ENCODE measurements at places on chromosomes 7 and 10.

DNA sequence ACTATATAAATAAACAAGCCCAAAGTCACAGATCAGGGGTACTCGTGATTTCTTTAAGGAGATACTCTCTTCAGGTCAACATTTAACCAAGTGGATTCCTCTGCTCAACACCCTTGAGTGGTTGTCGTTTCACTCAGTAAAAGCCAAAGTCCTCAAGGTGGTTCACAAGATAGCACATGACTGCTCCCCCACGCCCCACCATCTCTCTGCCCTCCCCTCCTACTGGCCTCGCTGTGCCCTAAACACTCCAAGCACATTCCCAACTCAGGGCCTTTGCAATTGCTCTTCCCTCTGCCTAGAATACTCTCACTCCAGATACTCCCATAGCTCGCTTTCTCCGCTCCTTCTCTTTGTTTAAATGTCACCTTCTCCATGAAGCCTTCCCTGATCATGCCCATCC, 72.1 kb upstream of the FHIP2A start:
- DNase-seq: no peak

GRCh38 chr10:124119946-124120345, 26.5 kb upstream of the CHST15 start:
- no peak for DNase-seq

DNA sequence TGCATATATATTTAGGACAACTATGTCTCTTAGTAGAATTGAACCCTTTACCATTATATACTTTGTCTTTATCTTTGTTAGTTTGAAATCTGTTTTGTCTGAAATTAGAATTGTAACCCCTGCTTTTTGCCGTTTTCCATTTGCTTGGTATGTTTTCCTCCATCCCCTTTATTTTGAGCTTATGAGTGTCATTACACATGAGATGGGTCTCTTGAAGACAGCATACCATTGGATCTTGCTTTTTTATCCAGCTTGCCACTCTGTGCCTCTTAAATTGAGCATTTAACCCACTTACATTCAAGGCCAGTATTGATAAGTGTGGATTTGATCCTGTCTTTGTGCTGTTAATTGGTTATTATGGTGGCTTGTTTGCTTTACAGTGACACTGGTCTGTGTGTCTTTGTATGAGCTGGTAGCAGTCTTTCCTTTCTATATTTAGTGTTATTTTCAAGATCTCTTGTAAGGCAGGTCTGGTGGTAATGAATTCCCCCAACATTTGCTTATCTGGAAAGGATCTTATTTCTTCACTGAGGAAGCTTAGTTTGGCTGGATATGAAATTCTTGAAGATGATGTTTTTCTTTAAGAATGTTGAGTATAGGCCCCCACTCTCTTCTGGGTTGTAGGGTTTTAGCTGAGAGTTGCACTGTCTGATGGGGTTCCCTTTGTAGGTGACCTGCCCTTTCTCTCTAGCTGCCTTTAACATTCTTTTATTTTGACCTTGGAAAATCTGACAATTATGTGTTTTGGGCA, 149.5 kb downstream of the AHR start:
- DNase-seq: no peak

GRCh38 chr7:43492896-43493295, 90.0 kb upstream of the STK17A start:
- DNase-seq: no peak

DNA sequence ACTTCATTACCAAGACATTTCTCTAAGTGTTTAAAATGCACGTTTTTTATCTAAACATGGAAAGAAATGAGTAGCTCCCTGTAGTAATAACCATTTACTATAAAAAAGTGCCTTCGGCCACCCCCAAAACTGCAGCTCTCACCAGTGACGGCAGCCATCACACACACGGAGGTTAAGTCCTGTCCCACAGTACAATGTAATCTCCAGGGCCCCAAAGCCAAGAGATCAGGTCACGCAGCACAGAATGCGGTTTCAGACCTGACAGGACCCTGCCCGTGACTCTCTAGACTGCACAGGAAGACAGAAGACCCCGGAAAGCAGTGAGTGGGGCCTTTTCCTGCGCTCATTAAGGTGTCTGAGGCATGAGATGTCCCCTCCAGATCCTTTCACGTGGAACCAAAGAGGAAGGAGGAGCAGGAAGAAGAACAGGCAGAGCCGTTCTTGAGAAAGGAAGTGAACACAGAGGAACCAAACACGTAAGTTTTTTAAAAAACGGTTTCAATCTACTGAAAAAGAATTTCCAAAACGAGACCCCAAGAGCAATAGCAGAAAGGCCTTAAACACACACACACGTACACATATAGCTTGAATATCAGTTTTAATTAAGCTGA, 125.7 kb downstream of the ZMYND11 start:
- no peak for DNase-seq

- DNase-seq: no peak
Measured at GRCh38 chr10:122280156-122280555, 9.1 kb downstream of the BTBD16 start.

- no peak for DNase-seq
Measured at GRCh38 chr10:6642876-6643275, 62.8 kb upstream of the PRKCQ start.

- DNase-seq: no peak
Measured at GRCh38 chr7:81501220-81501619, 268.6 kb downstream of the HGF start.

DNA sequence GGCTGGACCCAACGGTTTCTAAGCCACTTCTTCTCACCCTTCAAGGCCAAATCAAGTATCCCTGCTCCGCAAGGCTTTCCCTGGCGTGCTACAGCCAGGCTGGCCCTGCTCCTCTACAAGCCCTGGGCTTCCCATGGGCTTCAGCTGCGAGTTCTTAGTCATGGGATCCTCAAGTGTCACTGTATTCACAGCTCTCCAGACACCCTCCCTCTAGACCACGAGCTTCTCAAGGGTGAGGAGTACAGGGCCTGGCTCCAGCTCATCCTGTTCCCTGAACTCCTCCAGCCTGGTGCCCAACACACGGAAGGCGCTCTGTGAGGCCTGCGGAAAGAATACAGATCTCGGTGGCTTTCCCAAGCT, 38.8 kb downstream of the FAM53B start:
- no peak for DNase-seq

DNA sequence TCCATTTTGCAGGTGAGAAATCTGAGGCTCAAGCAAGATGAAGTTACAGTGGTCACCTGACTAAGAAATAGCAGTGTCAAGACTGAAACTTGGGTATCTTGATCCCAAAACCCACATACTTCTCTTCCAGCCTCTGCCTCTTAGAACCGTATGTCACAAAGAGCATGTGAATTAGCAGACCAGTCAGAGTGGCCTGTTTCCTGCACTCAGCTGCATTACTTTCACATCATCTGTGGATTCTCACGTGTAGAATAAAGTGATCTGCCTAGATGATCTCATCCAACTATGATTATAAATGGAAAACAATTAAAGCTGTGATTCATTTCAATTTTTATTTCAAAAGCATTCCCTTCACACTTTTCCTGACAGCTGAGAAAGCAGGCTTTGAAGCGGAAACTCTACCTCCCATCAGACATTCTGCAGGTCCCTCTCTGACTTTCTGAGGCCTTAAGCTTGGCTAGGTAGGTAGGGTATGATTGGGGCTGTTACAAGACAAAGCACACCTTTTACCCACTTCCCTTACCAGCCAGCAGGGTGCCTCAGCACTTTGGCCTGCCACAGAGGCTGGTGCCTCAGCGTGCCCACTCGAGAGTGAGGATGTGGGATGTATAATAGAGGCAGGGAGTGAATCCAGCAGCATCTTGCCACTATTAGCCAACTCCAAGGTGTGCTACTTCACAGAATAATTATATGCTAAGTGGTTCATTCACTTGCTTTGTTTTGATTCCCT, 70.2 kb upstream of the PDE1C start:
- no peak for DNase-seq

DNA sequence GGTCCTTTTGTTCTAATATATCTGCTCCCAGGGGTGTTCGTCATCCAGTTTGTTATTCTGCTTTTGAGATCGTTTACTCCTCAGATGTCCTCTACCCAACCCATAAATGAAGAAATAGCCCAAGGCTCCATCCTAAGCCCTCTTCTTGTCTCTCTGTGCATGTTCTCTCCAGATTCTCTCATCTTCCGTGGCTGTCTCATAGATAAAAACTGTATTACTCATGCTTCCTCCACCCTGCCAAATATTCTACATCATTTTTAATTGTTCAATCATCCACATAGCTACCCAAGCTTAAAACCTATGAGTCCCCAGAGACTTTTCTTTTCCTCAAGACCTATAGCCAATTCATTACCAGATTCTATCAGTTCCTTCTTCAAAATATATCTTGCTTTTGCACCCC, 44.9 kb downstream of the CAV1 start:
- DNase-seq: no peak

GRCh38 chr7:137909042-137909441, 62.3 kb upstream of the DGKI start:
- DNase-seq: no peak

DNA sequence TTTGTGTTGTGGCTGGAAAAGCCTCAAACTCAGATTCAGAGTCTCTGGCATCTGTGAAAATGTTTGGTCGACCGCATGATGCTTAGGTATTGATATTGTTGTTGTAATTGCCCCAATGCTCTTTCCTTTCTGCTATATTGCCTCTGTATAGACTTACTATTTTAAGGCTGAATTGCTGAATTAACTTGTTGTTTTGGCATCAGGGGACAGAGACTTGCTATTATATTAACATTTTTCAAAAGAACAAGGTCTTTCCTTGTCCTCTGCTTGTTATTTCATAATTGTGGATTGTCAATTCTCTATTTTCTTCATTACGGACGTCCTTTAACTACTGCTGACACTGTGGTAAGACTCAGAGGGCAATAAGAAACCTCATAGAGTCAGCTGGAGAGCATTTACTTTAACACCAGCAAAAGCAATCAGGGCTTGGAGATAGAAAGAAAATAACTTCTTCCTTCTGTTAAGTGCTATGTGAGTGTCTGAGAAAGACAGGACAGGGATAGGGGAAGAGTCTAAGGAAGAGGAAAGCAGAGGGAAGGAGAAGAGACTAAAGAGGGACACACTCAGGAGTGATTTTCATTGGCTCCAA, 17.6 kb downstream of the CPED1 start:
- no peak for DNase-seq

DNA sequence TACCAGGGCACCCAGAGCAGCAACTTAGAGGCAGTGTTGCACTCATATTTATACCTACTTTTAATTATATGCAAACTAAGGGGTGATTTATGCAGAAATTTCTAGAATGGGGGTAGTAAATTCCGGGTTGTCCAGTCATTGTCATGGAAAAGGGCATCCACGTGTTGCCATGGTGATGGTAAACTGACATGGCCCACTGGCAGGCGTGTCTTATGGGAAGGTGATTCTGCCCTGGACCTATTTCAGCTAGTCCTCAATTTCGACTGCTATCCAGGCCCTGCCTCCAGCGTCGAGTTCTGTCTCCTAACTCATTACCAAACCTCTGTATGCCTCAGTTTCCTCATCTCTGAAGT, 12.8 kb downstream of the SNX8 start:
- no peak for DNase-seq

- no peak for DNase-seq
Measured at GRCh38 chr7:108345710-108346336, 110.4 kb downstream of the NRCAM start.

DNA sequence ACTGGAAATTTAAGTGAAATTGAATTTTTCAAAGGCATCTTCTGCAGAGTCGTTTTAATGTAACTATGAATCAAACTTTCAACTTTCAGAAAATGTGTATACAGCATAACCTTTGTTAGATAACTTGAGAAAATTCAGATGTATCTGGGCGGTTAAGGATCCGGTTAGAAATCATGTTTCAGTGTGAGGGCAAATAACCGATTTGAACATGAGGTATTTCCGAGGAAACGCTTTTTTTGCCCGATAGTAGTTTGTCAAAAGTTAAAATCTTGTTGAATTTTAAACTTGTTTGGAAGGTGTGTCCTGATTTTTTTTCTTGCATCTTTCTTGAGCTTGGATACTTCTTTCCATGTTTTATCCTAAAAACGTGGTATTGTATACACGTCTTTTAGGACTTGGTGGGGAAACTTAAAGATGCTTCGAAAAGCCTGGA, 1.3 kb upstream of the BMI1 start:
- no peak for DNase-seq

- no peak for DNase-seq
Measured at GRCh38 chr10:69048103-69048502, 39.8 kb upstream of the SRGN start.

GRCh38 chr10:71209731-71210541, 2.4 kb upstream of the UNC5B start:
- DNase-seq: no peak

DNA sequence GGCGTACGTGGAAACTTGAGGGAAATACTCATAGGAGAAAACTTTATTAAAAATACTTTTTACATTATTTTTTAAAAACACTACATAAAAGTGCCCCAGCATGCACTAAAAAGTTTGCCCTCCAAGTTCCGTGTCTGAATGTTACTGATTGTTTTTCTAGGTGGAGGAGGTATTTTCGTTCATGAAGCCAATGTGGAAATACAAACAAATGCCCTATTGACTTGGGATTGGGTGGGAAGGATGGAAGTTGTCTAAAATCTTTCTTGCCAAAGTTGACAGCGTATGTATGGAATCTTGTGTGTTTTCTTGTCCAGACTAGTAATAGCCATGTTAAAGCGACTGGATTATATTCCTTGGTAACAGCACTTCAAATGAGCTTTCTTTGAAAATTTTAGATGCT, 1.2 kb downstream of the PROSER2 start:
- DNase-seq: no peak

DNA sequence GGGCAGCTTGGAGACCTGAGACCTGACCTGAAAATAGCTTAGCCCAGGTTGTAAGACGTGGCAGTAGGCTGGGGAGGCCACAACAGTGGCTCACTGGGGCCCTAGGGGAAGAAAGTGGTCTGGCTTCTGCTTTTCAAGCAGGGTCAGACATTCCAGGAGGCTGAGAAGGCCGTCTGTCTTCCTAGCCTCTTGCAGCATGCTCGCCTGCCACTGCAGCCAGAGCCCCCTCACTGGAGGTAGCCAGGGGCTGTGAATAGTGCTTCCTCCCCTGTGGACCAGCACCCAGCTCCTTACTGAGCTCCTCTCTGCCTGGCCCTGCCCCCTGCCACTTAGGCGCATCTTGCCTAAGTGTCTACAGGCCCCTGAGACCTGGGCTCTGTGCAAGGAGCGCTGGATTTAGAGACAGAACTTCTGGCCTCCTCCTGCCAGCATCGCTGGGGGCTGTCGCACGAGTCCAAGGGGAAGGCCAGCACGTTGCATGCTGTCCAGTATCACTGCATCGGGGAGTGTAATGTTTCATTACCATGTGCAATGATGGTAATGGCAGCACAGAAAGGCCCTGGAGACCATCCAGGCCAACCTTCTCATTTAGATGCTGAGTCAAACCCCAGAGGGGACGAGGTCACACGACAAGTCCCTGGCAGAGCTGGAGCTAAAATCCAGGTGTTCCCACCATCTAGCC, 12.7 kb downstream of the ZMIZ1 start:
- no peak for DNase-seq

DNA sequence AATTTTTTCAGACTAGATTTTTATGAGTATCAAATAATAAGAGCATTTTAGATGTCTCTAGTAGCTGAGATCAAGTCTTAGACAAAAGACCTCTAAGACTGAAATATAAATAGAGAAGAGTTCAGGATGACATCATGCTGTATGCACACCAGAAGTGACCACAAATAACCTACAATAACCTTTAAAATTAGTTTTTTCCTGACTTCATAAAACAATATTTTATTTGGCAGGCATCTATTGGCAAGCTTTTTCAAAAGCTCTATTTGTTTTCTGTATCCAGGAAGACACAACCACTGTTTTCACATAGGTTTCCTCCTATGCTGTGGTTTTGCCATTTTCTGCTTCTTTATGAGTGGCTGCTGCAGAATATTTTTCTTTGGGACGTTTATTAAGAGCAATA, 359.1 kb downstream of the CRPPA start:
- DNase-seq: no peak

All from T-helper 17 cell (primary cell).